ENCODE measurements at places on chromosomes 13 and 19.
A peak's percentile ranks its signal among the peaks of the same experiment; 100 is the strongest.

GRCh38 chr19:11435833-11436313, 438 bp downstream of the PRKCSH start:
- DNase-seq: no peak

GRCh38 chr19:3879656-3880055, 829 bp upstream of the ATCAY start:
- DNase-seq: no peak

GRCh38 chr19:42245231-42245630, 2.8 kb upstream of the GSK3A start:
- no peak for DNase-seq

DNA sequence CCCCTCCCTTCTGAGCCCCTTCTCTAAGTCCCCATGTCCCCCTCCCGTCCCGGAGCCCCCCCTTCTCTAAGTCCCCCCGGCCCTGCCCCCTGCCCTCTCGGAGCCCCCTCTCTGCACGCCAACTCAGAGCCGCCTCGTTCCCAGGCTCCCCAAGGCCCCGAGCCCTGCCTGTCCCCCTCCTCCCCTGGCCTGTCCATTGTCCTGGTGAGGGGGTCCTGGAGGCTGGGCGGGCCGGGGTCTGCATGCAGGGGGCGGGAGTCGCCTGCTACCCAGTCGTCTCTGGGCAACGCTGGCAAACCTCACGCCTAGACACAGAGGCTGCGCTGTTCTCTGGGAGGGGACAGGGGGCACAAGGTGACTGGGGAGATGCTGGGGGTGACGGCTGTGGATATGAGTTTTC, 39.2 kb upstream of the SEMA6B start:
- no peak for DNase-seq

DNA sequence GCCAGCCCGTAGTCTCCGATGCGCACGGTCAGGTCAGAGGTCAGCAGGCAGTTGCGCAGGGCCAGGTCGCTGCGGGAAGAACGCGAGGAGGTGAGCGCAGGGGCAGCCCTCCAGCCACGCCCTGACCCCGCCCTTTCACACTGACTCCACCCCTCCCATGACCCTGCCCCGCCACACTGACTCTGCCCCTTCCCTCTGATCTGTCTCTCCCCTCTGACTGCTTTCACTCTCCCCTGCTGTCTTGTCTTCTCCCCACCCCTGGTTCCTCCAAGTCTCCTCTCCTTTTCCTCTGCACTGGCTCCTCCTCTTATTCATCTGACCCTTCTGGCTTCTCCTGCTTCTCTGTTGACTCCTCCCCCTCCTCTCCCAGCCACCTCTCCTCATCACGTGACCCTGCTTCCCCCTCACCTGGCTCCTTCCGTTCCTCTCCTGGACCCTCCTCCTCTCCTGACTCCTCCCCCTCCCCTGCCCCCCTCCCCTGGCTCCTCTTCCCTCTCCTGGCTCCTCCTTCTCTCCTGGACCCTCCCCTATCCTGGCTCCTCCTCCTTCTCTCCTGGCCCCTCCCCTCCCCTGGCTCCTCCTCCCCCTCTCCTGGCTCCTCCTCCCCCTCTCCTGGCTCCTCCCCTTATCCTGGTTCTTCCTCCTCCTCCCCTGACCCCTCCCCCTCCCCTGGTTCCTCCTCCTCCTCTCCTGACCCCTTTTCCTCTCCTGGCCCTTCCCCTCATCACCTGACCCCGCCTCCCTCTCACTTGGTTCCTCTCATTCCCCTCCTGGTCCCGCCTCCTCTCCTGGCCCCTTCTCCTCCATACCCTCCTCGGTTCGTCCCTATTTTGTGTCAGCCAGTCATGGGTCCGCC, 9.9 kb downstream of the LMTK3 start:
- peak; percentile 86 for DNase-seq

DNA sequence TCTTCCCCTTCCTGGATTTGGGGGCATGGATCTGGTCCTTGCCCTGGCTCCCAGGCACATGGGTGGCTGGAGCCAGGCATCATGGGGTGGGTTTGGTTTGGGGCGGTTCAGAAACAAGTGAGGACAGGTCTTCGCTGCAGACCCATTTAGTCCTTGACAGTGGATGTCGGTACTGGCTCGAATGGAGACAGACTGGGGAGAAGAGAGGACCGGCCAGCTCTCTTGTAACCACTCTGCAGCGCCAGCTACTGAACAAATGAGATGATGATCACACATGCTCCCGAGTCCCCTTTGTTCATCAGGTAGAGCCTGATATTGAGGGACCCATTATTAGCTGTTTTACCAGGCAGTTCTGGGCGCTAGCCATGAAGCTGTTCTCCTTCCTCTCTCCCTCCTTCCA, 64.5 kb downstream of the CHST8 start:
- no peak for DNase-seq

Measured in CD4-positive, alpha-beta T cell treated with Interleukin-4 for 1 hour (primary cell).